ENCODE measurements at places on chromosomes 1 and 21. TPM values are rescaled to one million over a fixed set of nuclear protein-coding genes. Genes with fewer than 3 reads are reported as not detected.

Gene CD1B
- 0.61 TPM for polyA plus RNA-seq

DNA sequence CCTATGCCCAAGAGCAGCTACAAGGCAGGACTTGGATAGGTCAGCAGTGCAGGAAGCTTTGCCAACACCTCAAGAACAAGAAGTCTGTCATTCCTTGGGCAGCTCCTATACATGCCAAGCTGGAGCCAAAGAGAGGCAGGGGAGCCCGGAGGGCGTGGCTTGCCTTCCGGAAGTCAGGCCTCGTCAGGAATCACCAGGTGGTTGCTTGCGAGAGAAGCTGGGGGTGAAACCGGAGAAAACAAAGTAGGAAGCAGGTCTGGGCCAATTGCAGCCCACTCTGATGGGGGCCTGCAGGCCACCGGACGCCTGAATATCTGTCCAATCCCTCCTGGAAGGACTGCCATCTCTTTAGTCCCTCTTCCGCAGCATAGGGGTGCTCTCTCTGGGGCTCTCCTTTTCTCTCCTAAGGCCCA is 794 bp upstream of the FAM76A start:
- DNase-seq, result no peak

GRCh38 chr1:29290414-29290985 is 54.2 kb downstream of the PTPRU start:
- no peak for DNase-seq

GRCh38 chr1:36350659-36351226 is 27.3 kb upstream of the EVA1B start:
- DNase-seq, result no peak

DNA sequence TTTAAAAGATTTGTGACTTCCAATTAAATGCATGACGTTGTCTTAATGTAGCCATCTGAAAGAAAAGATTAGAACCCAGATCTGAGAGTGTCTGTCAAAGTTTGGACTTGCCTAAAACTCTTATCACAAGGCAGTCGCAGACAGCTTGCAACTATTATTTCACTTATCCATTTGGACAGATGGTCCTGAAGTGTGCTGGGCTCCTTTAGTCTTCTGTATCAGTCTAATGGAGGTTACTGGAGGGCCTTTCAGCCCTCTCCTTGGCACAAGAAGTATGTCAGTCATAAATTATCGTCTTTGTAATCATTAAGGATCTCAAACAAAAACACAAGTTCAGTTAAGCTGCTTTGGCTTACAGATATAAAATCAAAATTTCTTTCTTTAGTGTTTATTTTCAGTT is 15.5 kb downstream of the PROX1 start:
- DNase-seq, result no peak

GRCh38 chr1:218355278-218355677 is 10.1 kb downstream of the TGFB2 start:
- no peak for DNase-seq

DNA sequence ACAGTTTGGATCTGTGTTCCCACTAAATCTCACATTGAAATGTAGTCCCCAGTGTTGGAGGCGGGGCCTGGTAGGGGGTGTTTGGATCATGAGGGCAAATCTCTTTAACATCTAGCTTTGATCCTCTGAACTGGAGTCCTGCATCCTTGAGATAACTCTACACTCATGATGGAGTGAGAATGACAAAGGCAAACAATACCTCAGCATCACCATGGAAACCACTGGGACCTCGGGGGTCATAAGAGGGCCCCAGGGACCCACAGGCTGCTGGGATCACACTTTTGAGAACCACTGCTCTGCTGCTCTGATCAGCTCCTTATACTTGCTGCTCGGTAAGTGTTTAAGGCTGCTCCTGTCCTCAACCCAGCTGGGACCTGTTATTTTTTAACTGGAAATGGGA is 13.4 kb upstream of the OBSCN start:
- DNase-seq, result no peak

All from right renal pelvis (tissue), 4 donors.